ENCODE measurements at places on chromosomes 5 and 9.
A peak's percentile ranks its signal among the peaks of the same experiment; 100 is the strongest.

- no peak for DNase-seq
Observed at GRCh38 chr5:72213482-72213881, 106.2 kb downstream of the MAP1B start.

- DNase-seq, result no peak
Observed at GRCh38 chr9:136775191-136775590, 10.9 kb upstream of the LCN15 start.

DNA sequence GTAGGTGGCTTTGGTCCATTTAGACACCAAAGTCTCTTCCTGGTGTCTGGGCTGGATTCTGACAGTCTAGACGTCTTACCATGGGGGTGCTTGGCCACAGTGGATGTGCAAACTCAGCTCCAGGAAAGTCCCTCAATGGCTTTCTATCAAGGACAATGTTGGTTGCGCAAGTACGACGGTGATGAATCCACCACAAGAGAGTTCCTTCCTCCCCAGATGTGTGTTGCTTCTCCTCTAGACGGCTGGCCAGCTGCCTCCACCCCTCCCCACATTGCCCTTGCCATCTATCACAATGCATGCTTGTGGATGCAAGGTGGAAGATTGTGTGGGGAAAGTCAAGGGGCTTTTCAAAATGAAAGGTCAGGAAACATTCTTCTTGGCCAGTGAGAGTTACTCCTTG, 89.7 kb upstream of the IRX2 start:
- DNase-seq, result no peak

DNA sequence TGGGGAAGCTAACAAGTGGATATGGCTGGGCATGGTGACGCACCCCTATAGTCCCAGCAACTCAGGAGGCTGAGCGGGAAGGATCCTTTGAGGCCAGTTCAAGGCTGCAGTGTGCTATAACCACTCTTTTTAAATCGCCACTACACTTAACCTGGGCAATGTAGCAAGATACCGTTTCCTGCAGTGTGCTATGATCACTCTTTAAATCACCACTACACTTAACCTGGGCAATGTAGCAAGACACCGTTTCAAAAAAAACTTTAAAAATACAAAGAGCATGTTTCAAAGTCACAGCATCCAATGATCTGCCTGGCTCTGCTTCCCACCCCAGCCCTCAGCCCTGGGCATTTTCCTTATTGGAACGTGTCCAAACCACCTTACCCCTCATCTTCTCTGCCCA, 14.5 kb downstream of the GRHPR start:
- no peak for DNase-seq

DNA sequence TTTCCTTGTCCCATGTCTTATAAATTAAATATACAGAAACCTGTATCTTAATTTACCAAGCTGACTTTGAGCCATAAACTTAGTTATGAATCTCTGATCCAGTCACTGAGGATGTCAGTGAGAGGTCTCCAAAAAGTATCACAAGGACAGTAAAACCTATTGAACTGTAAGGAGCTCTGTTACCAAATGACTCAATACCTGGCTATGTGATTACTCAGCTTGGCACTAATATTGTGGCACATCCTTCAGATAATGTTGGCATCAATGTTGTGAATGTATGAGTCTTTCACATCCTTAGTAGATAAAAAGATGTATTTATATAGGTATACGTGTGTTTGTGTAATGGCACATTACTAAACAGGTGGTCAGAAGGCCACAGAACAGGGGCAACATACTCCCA, 18.0 kb upstream of the CAPSL start:
- no peak for DNase-seq

- peak; percentile 90 for DNase-seq
Observed at GRCh38 chr9:78296893-78297671, at the start of gene PSAT1. Gene PSAT1, plus strand, starts transcription at chr9:78297125. Its CDS starts 86 bp downstream, at chr9:78297211.

- DNase-seq, result no peak
Observed at GRCh38 chr5:143501310-143502044, 98.0 kb upstream of the NR3C1 start.

GRCh38 chr9:106936680-106937079, 73.7 kb downstream of the ZNF462 start:
- no peak for DNase-seq

DNA sequence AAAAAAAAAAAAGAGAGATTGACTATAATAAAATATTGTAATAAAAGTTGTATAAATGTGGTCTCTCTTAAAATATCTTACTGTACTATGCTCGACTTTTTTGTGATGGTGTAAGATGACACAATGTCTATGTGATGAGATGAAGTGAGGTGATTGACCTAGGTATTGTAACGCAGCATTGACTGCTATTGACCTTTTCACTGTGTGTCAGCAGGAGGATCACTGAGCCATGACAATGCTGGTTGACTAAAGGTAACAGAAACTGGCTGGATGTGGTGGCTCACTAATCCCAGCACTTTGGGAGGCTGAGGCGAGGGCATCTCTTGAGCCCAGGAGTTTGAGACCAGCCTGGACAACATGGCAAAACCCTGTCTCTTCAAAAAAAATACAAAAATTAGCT, 78.6 kb upstream of the MYO10 start:
- no peak for DNase-seq

DNA sequence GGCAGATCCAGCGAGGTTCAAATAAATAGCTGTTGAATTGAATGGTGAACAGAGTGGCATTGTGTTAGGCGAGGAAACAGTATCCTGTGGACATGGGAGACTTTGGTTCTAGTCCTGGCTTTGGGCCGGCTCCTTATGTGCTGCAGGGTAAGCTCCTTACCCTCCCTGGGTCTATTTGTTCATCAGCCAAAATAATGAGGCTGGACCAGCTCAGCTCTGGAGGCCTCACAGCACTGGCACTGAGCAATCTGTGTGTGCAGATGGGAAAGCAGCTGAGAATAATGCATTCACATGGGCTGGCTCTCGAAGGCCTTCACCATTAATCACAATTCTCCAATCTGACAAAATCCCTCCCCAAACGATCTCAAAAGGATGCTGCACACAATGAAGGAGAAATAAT, 81.9 kb downstream of the APBA1 start:
- no peak for DNase-seq

- no peak for DNase-seq
Observed at GRCh38 chr5:38780945-38781344, 64.9 kb upstream of the OSMR start.

DNA sequence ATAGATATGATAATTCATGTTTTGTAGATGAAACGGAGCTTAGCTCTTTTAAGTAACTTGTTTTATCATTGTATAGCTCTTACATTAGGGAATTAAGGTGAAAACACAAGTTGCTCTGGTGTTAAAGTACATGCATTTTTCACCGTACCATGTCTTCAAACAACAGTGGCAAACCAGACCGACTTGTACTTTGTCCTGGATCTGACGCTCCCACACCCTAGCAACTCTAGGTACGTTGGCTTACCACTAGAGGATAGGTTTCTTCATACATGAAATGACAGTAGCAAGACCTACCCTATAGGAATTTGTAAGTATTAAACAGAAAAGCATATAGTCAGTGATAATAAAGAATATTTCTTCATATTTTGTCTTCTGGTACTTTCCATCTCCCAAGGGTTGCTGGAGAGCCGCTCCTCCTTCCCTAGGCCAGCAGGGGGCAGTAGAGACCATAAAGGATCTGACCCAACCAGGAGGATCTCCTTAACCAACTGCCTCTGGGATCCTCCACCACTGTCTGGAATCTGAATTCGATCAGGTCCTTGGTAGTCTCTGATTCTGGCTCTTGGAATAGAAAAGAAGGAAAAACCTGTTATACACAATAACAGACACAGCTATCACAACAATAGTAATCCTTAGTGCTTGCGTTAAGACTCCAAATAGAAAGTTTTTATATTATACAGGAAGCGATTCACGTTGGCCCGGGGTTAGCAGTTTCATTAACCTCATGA, 136.7 kb downstream of the CAVIN4 start:
- DNase-seq, result peak; percentile 23

DNA sequence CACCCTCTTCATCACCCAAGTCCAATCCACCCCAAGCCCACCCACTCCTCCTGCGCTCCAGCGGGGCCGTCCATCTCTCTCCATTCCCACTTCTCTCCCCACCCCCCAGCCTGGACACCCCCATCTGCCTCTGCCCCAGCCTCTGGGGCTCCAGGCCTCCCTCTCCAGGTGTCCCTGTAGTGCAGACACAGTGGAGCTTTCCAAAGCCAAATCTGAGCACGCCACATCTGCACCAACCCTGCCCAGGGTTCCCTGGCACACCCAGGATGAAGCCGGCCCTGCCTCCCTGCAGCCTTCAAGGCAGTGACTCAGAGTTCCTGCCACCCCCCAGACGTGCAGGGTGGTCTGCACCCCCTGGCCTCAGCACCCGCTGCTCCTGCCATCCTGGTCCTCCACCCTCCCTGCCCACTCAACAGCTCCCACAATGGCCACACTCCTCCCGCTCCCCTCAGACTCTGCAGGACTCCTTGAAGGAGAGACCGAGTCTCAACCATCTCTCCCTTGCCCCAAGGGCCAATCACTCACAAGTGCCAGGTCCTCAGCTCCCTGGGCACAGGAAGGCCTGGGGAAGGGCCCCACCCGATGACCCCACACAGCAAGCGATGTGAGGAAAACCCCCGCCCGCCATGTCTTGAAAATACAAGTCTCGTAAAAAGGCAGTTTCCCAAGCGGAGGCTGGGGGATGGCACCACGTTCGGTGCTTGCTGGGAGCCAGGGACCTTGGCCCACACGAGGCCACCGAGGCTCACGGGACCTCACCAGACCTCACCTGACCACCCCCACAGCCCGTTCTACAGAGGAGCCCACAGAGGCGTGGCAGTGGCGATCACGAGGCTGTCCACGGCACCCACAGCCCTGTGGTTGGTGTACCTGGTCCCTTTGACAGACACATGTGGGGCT, 22.2 kb downstream of the VAV2 start:
- no peak for DNase-seq

- DNase-seq, result no peak
Observed at GRCh38 chr9:89160806-89161205, 17.8 kb downstream of the SHC3 start.

DNA sequence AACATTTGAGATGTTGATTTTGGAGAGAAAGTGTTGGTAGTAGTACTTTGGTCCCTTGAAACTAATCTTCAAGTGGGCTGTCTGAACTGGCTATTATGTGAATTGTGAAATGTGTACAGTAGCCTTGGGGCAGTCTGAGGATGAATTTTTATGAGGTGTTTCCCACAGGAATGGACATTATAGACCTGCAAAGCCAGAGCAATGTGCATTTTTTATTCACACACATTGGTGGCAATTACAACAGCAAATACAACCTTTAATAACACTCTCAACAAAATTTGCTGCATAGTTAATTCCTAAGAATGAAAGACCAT, 147.0 kb downstream of the PAM start:
- no peak for DNase-seq

GRCh38 chr5:59791617-59792016, 101.9 kb downstream of the PDE4D start:
- no peak for DNase-seq

DNA sequence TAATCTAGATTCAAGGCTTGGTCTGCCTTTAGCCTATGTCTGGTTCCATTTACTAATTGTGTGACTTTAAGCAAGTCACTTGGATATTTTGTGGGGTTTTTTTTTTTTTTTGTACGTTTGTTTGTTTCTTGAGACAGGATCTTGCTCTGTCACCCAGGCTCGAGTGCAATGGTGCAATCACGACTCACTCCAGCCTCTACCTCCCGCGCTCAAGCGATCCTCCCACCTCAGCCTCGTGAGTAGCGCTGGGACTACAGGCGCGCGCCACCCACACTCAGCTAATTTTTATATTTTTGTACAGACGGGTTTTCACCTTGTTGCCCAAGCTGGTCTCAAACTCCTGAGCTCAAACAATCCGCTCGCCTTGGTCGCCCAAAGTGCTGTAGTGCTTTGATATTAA, 1.1 kb upstream of the PFDN1 start:
- DNase-seq, result no peak

DNA sequence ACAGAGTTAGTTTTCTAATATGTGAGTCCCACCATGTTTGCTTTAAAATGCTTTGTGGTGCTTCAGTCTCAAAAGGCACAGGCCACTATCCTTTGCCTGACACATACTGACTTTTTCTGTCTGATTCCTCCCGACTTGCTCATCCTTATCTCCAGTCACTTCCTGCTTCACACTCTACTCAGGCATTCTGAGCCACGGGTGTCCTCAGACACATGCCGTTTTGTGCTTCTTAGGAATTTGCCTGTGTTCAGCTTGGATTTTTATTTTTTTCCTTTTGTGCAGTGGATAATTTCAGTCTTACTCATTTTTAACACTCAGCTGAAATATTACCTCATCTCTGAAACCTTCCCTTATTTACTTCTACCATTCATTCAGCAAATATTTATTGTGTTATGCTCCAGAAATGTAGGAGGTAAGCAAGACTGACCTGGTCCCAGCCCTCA, 54.1 kb downstream of the MAN2A1 start:
- no peak for DNase-seq

- DNase-seq, result no peak
Observed at GRCh38 chr5:162256711-162257110, 189.1 kb downstream of the GABRG2 start.

- DNase-seq, result no peak
Observed at GRCh38 chr5:168920019-168920810, 341.0 kb upstream of the PANK3 start.

GRCh38 chr9:25658571-25658970, 19.7 kb downstream of the TUSC1 start:
- no peak for DNase-seq

GRCh38 chr5:178476972-178477754, 113.0 kb downstream of the COL23A1 start:
- DNase-seq, result no peak

DNA sequence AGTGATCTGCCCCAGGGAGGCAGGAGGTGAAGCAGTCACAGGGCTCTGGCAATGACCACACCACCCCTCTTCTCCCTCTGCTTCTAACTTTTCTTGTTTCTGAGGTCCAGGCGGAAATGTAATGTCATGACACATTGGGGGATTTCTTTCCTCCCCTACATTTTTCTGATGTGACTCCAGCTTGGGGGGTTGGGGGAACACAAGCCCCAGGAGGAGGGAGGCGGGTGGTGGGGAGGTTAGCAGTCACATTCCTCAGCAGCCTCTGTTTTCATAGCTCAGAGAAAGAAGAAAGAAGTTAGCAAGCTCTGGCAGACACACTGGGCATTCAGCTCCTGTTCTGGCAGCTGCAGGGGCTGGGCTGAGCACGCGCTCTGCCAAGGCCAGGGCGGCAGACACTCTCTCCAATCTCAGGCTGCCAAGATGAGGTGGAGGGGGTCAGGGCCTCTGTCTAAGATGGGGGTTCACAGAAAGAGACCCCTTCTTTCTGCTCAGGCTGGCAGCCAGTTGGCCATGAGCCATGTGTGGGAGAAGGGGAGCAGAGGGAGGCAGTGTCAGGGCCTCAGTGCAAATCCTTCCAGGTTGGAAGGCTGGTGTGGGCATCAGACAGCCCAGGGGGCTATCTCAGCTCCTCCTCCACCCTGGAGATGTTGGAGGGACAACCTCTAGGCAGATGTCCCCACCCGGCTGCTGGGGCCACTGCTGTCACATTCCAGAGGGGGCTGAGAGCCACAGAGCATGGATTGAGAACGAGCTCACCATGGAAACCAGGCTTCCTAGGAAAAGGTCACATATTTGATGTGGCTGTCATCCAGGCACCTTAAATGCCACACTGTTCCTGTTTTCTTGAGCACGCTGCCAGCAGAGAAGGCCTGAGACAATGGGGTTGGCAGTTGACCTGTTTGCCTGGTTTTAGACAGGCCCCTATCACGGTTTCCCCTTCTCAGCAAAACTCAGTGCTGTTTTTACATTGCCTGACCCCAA, 20.1 kb upstream of the PFDN1 start:
- DNase-seq, result no peak

All from stimulated activated CD4-positive, alpha-beta T cell treated with anti-CD3 and anti-CD28 coated beads, Interleukin-4, amount 100 ng/mL, for 1 hour (primary cell).